ENCODE measurements at places on chromosomes 13 and 19. TPM values are rescaled to one million over a fixed set of nuclear protein-coding genes. Genes with fewer than 3 reads are reported as not detected.

ZFR2 gene
- total RNA-seq = not detected

PGLYRP1 gene
- not detected for total RNA-seq

DCT gene
- not detected for total RNA-seq

ERICH6B gene
- not detected for total RNA-seq

CBY2 gene
- 0.67 TPM for total RNA-seq

SIGLEC8 gene
- not detected for total RNA-seq

ZNF610 gene
- total RNA-seq = not detected

All from Caco-2 (cell line).